CD4-positive, alpha-beta memory T cell (primary cell): ENCODE measurements at places on chromosomes 5 and 9.

DNA sequence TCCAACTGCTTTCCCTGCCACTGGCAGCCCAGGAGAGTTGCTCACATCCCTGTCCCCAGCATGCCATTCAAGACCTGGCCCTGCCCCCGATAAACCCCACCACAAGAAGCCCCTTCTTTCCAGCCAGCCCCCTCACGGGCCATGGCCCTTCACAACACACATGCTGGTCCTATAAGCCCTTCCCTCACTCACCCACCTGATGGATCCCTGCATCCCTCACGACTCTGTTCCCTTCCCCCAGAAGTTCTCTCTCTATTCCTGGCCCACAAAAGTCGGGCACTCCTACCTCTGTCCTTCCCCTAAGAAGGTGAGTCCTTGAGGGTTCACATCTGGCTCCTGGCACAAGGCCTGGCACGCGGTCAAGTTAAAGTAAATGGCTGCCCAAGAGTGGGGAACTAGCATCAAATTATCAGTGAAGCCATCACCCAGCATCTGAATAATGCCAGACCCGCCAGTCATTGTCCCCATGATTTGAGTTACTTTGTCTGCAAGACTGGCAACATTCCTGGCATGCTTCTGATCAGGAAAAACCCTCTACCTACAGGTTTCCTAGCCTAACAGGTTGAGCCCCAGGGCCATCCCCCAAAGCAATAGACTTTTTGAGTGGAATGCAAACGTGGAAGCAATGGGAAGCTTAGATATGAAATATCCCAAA lies 65.9 kb downstream of the CRB2 start:
- no peak for DNase-seq

GRCh38 chr5:122201365-122201764 lies 72.0 kb downstream of the ZNF474 start:
- no peak for DNase-seq

DNA sequence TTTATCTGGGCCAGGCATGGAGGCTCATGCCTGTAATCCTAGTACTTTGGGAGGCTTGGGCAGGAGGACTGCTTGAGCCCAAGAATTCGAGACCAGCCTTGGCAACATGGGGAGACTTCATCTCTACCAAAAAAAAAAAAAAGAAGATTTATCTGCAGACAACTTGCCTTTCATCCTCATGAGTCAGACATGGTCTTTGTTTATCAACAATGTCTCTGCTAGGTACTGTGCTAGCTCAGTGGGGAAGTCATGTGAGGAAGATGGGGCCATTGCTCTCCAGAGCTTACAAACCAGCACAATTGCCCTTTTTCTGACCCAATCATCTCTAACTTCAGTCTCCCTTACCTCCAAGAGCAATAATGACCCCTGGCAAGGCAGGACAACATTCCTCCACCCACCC lies 1.6 kb downstream of the URM1 start:
- DNase-seq, result no peak

DNA sequence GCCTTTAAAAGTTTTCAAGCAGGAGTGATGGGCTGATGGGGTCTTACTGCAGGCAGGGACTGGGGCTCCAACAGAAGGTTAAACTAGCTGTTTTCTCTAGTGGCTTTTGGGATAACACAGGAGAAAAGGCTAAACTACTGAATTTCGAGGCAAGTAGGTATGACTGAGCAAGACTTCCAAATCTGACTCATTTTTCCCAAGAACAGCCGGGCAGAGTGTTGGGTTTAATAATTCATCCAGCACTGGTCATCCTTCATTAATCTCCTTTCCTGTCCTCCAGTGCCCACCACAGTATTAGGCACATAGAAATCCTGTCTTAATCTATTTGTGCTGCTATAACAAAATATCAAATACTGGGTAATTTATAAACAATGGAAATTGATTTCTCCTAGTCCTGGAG lies 20.5 kb downstream of the MSX2 start:
- DNase-seq, result no peak

- DNase-seq, result no peak
Observed at GRCh38 chr9:93345643-93346230, 105.7 kb upstream of the FAM120A start.

DNA sequence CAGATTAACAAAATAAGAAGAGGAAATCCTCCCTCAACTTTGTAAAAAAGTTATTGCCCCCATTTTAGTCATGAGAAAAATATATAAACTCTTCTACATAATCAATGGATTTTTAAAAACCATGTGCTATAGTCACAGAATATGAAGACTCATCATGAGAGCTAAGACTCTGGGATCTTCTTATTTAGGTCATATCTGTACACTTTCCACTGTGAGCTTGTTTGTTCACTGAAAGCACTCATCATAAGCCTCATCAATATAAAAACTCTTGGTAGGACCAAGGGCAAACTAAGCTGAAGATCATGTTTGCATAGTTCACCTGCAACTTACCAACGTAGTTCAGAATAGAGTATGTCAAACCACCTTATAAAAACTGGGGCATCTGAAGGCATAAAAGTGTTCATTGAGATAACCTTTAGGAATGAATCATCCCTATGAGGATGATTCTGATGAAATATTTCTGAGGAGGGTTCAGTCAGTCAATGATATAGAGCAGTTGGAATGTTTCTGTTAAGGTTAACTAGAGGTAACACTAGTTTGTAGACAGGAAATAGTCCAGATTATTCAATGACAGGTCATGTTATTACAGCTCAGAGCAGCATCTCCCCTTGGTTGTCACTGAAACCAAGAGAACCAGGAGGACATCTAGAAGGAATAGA lies 289.9 kb upstream of the SMC2 start:
- no peak for DNase-seq

- DNase-seq, result no peak
Observed at GRCh38 chr9:88373045-88373444, 15.2 kb upstream of the SPIN1 start.

DNA sequence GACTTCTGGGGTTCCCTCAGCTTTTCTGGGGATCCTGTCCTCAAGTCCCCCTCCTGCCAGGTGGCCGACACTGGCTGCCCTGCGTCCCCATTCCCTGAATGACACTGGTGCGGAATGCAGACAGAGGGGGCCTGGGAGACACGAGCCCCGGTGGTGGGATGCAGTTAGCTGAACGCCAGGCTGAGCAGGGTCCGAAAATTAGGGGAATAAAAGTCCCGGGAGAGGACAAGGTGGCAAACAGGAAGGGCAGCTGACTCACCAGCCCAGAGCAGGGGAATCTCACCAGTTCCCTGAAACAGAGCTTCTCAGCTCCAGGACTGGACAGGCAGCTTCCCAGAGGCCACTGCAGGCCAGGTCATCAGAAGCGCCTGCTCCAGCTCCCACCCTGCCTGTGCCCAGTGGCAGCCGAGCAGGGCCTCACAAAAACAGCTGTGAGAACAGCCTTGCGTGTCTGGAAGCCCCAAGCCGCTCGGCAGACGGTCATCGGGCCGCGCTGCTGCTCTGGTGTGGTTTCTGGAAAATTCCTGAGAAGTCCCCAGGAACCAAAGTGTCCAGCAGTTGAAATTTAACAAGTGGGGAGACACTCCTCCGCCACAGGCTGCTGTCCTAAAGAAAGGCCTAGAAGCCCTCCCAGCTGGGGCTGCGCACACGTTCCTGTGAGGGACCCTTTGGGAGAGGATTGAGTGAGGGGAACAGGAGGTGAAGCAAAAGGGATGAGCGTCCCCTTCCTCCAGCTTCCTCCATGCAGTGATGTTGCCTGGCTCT lies 47.6 kb upstream of the EXOC3 start:
- no peak for DNase-seq

- DNase-seq, result peak; percentile 42
Observed at GRCh38 chr5:41869151-41869723, 988 bp downstream of the OXCT1 start.

GRCh38 chr9:116656501-116656971 lies 30.6 kb upstream of the TRIM32 start:
- DNase-seq, result no peak

DNA sequence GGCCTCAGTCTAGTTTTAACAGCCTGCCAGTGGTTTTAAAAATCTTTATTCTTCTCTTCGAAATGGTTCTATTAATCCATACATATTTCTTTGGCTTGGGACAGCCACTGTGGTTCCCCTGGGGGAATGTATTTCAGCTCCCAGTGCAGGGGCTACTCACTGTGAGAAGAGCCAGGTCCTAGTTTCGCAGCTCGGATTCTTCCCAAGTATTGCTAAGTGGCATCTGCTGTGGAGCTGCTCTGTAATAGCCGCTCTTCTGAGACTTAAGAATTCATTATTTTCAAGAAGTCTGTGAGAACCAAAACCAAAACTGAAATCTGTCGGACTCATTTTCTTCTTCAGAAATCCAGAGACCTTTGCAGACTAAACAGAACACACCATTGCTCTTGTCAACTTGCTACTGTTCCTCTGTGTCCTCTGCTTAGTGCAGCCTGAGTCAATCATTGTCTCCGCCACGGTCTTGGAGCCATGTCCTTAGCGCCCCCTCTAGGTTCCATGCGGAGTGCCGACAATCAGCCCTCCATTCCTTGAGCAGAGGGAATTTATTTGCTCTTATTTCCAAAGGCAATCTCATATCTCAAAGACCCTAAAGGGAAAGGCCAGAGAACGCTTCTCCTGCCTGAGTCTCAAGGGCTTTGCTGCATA lies 478.2 kb downstream of the SPATA31D1 start:
- no peak for DNase-seq

GRCh38 chr9:77427256-77427927 lies 220.7 kb downstream of the GNA14 start:
- DNase-seq, result no peak

DNA sequence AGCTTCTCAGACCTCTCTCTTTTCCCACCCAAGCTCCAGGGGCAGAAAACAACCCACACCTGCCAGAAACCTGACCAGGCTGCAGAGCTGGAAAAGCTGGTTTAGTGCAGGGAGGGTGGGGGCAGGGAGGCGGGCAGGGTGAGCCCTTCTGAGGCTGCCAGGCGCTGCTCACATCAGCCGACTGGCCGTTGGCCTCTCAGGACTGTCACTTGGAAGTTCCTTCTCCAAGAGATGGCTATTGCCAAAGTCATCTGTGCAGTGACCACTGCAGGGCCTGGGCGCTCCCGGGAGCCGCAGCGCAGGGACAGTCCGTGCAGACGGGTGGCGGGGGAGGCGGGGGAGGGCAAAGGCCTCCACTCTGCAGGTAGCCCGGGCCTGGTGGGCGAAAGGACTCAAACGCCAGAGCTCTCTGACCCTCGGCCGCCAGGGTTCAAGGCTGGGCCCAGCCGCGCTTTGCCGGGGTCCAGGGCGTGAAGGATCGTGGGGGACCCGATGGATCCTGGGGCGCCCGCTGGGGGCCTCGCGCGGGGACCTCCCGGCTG lies 205.0 kb upstream of the IER5L start:
- no peak for DNase-seq

- DNase-seq, result no peak
Observed at GRCh38 chr5:65907135-65907534, 19.2 kb upstream of the ERBIN start.

DNA sequence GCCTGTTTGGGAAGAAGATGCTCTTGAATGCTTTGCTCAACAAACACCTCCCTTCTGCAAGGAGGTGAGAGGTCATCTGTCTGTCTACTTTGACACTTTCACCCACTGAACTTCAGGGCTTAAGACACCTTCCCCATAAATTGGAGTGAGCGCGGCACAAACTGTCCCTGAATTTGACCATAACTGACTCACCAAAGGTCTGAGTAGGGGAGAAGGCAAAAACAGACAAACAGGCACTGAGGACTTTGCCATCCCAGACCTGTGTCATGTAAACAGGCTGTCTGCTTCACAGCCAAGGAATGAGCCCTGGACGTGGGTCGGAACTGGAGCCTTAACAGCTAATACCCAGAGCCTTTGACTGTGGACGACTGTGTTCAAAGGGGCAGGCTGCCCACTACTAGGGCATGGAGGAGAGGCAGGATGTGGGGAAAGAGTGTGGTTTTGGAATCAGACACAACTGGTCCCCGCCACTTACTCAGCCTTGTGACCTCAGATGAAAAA lies 320.9 kb upstream of the KLF4 start:
- DNase-seq, result no peak

DNA sequence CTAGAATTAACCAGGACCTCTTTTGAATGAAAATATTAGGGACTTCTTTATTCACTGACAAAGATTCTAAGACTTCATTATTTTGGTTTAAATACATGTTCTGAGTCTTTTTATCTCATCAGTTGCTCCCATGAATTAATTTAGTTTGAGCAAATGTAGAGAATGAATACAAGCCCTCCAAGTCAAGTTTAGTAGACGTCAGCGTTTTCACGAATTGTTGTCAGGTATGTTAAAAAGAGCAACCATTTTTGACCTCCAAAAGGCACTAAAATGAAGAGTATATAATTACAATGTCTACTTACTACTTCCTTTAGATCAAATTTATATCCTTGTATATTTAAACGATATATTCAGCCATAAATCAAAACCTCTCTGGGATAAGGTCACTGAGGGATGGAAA lies 809.3 kb upstream of the CDH6 start:
- DNase-seq, result no peak

- no peak for DNase-seq
Observed at GRCh38 chr5:43227655-43228054, 35.6 kb downstream of the NIM1K start.

DNA sequence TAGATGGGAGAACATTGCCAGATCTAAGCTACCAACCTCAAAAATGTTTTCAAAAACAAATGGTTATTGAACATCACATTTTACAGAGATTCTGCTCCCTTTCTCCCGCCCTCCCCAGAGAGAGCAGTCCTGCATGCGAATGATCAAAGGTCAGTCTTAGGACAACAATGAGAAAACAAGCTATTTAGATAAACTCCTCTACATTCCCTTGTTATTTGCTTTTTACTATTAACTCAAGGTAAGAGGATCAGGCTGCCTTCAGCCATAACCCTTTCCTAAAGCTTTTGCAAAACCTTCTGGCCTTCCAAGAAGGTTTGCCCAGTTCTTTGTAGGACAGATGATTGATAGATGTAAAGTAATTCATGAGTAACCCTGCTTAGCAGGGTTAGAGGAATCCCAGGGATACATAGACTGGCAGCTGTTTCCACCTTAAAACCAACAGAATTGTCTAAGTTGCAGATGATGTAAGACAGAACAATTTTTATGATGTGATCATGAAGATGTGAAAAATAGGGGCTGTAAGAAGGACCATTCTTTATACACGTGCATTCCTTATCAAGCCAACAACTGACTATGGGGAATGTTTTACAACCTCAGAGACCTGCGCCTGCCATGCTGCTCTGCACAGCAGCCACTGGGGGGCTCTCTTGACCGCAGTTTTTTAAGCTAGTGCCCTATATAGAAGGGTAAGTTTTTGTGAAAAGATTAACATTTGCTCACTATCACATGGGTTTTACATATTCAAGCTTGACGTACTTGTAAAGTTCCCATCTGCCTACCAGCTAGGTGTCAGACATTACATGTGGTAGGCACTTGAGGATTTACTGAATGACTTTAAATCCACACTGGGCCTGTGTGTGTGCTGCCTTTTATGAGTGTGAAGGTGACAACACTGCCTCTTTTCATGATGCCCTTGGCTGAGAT lies 2.3 kb upstream of the ZNF782 start:
- DNase-seq, result peak; percentile 77
